ENCODE measurements at places on chromosomes 12 and 14.

DNA sequence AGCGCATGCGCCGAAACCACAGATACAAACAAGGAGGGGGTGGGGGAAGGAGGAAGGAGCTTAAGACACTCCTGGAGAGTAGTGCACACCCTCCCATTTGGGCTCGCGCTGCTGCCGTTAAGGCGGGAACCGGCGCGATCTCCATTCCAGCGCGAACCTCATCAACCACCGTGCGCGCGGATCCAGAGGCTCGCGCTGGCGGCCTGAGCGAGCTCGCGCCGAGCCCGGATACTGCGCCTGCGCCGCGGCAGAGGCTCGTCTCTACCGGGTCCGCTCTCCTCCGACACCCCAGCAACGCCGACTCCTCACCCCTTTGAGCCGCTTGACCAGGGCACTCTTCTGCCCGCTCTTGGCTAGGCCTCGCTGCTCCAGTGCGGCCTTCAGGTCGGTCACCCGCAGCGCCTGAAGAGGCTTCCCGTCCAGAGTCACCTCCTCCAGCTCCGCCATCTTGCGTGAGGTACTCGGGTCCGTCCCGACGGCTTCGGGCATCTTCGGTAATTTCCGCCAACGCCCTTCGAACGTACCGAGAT, at the start of gene ACIN1:
TSS of gene ACIN1 (minus strand) at position 471 of the 530 bp plus-strand sequence. CDS start at position 447, 24 bp downstream.
- peak; percentile 49 for DNase-seq

- DNase-seq = no peak
Measured at GRCh38 chr12:68622250-68622649, 11.6 kb downstream of the RAP1B start.

DNA sequence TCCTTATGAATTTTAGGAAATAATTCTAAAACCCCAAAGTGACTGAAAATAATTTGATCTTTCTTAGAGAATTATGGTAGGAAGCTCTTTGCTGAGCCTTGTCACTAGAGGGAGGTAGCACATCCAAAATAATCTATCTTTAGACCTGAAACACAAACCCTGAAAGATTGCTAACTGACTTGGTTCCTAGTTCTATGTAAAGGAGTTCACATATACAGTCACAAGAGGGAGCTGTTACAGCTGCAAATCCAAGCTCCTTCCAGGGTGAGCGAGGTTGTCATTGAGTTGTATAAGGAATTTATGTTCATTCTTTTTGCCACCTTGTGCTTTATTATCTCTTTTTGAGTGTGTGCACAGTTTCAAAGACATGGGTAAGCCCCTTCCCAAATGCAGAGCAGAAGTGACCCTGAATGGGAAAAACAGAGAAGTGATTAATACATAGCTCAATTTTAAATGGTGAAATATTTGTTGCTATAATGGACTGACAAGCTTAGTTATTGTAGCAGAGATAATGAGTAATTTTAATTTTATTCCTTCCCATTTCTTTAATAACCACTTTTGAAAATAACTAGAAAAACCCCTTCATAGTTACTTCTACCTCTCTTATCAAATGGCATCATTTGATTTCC, 387.9 kb downstream of the DAD1 start:
- no peak for DNase-seq

DNA sequence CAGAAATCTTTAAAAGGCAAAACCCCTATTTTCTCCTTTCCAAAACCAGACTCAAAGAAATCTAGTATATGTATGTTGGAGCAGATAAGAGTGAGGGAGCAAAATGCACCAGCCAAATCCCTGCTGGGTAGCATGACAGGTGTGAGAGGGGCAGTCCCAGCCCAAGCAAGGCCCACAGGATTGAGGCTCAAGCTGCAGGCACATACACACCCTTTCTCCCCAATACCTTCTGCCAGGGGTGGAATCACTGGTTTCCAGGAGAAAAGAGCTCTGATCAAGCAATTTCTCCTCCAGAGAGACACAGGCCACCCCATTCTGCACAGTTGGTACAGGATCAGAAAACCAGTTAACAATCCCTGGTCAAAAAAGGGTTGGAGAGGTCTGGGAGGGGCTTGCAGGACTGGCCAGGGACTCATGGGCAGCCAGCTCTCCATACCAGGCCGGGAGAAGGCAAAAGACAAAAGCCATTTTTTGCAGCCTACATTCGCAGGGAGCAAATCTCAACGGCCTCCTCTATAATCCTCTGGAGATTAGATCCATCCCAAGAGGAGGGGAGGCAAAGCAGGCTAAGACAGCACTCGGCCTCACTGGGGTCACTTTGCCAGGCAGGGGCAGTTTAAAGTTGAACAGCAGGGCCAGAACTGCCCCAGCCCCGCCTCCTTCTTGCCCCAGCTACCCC, 2.1 kb downstream of the KMT2D start:
- no peak for DNase-seq

DNA sequence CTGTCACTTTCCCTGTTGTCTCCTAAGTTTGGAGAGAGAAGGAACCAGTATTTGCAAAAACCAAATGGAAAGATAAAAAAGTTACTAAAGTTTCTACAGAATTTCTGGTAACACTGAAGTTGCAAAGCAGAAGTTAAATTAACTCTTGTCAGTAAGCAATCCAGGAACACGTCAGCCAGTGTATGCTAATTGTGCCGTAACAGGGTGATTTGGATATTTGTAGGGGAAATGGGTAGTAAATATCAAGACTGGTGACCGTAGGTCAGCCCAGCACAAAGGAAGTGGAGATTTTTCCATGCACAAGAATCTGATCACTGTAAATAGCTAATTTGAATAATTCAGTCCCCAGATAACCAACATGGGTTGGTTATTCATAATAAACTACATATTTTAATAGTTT, 2.3 kb downstream of the CDKN1B start:
- DNase-seq = no peak

GRCh38 chr12:9650151-9650576, 19.3 kb upstream of the CLEC2D start:
- DNase-seq = no peak

- no peak for DNase-seq
Measured at GRCh38 chr14:53004976-53005375, 54.1 kb upstream of the FERMT2 start.

- DNase-seq = no peak
Measured at GRCh38 chr12:8482571-8483061, 26.9 kb downstream of the CLEC6A start.

- no peak for DNase-seq
Measured at GRCh38 chr14:90368946-90369721, 27.7 kb upstream of the CALM1 start.

DNA sequence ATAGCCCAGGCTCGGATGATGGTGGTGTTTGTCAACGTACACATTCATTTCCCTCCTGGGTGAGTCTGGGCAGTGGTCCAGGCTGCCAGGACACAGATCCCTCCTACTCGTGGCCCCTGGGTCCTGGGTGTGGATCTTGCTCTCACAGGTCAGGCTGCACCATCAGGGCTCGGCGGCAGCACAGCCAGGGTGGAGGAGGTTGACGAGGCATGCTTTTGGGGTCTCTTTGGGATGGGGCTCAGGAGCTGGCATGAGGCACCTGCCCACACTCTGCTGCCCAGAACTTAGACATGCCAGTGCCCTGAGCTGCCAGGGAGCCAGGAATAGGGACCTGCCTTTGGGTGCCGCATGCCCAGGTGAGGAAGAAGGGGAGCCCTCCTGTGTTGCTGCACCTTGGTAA, 9.7 kb downstream of the TMEM121 start:
- DNase-seq = no peak

DNA sequence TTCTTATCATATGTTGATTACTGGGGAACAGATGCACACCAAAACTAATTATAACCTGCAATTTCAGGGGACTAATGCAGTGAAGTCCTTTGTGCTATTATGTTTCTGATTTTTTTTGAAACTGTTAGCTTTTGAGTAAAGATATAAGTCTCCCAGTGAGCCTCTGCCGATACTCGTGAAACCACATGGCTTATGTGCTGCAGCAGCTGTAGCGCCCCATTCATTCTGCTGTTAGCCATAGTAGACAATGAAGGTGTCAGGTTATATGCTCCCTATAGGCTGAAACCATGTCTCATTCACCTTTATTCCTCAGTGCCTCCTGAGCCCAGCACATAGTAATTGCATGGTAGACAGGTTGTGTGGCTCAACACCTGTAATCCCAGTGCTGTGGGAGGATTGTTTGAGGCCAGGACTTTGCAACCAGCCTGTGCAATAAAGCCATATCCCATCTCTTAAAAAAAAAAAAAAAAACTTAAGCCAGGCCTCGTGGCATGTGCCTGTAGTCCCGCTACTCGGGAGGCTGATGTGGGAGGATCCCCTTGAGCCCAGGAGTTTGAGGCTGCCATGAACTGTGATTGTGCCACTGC, 25.0 kb downstream of the GOLGA5 start:
- no peak for DNase-seq

GRCh38 chr14:100546051-100546443, 41.2 kb downstream of the BEGAIN start:
- DNase-seq = peak; percentile 13

DNA sequence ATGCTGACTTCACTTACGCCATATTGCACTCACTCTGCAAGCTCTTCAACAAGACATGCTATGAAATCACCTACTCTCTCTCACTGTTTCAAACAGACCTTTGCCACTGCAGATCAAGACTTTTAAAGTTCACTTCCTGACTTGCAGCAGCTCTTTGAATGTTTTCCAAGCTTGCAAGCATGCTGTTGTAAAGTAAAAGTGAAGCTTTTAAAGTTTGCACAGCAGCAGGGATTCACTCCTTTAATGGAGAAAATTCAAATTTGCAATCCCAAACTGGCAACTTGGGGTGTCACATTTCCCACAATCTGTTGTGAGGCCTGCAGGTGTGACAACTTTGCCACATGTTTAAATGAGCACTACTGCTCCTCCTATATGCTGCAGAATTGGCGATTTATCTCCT, 270.9 kb downstream of the ALX1 start:
- DNase-seq = no peak

DNA sequence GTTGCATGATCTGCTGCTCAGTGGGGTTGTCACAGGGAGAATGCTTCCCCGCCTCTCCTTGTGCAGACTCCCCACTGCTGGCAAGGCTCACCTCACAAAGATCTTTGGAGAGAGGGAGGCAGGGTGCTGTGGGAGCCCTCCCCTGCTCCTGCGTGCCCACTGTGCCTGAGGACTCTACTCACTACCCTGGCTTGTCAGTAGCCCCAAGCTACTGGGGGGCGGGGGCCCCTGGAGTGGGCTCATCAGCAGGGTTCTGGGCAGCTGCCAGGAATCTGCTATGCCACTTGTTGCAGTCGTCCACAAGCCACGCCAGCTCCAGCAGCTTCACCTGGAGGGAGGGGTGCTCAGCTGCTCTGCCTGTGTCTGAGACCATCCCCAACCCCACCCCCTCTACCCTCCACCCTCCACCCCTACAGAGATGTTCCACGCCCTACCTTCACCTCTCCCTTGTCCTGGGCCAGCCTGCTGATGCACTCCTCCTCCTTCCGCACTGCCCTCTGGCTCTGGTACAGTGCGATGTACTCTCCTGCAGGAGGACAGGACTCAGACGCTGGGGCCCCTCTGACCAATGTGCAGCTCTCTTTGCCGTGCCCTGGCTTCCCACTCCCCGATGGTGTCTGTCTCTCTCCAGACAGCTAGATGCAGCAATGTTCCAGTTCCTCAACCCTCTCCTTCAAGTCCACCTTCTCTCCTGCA, 14.2 kb upstream of the BLTP3B start:
- DNase-seq = no peak

- DNase-seq = no peak
Measured at GRCh38 chr12:97542666-97543280, 80.2 kb downstream of the RMST start.

DNA sequence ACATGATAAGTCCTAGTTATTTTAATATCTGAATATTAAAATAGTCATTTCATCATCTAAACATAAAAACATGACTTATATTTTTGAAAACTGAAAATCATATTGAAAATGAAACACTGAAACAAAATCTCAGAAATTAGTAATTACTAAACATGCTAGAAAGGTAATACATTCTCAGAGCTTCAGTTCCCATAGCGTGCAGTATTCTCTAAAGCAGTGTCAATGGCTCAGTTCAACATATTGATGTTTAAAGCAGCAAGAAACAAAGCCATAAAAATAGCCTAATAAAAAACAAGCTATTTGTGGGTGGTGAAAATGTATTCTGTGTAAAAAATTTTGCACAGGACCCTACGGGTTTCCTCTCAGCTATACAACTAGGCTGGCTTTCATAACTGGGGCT, 1337.4 kb downstream of the FSCB start:
- no peak for DNase-seq

All from stimulated activated CD8-positive, alpha-beta memory T cell treated with anti-CD3 and anti-CD28 coated beads, Interleukin-4, amount 100 ng/mL, for 1 hour (primary cell).